A172 (cell line): ENCODE measurements at places on chromosomes 12 and 14.

GRCh38 chr12:59780605-59781135, 184.8 kb downstream of the SLC16A7 start:
- DNase-seq, result peak; percentile 43

DNA sequence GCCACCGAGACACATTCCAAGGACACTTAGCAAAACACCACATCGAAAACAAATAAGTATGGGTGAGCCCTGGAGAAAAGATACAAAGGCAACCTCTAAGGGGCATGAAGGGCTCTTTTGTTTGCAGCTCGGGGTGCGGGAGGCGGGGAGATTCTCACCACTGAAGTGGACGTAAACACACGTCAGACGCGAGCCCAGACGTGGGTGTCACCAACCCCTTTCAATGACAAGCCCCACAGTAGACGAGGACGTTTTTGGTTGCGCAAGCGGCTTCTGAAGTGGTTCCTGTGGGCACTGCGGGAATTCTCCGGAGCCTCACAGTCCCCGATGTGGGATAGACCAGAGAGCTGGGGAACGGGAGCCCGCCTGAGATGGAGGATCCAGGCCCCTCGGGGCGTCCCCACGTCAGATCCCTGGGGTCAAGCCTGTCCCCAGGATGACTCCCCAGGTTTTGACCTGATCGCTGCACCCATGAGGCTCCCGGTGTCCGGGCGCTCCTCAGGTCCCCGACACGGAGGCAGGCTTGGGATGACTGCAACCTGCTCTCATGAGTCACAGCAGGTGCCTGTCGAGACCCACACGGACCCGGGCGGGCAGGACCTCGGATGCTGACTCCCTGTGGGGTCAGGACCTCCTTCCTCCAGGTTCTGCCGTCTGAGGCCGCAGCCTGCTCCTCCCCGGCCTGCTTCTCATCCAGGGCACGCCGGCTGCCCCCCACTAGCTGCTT, 20.3 kb upstream of the ADGRD1 start:
- no peak for DNase-seq

- DNase-seq, result no peak
Measured at GRCh38 chr14:47596860-47597259, 78.5 kb downstream of the MDGA2 start.

DNA sequence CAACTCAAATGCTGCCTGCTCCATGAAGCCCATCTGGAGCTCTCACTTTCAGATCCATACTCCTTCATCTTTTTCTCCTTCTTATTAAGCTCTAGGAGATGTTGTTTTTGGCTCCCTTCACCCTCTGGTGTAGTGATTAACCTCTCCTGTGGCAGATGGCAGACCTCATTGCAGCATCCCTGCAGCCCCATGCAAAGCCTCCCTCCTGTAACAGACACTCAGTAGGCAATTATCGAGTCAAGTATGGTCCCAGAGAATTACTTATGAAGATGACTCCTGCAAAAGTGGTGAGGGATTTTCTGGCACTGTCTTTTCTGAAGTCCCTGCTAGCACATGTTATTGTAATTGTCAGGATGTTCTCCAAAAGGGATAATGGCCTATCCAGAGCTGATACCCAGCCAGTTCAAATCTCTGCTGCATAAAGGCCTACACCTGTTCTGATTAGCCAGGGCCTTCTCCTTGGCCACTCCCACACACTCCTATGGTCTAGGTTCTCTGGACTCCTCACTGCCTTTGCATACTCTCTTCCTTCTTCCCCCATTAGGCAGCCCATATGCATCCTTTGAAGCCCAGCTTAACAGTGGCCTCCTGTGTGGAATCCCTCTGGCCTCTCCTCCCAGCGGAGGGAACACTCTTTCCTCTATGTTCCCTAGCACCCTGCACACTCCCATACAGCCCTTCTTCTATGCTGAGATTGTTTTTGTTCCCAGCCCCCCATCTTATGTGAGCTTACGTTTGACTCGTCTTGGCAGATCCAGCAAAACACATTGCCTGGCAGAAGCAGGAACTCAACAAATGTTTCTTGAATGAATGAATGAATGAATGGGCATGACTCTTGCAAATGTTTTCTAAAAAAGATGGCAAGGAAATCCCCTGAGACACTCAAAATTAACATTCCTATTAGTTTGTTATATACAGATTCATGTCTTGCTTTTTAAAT, 43.9 kb upstream of the MDM1 start:
- no peak for DNase-seq
